Amniotic epithelial cell (primary cell): ENCODE measurements at places on chromosomes 11 and 22.

DNA sequence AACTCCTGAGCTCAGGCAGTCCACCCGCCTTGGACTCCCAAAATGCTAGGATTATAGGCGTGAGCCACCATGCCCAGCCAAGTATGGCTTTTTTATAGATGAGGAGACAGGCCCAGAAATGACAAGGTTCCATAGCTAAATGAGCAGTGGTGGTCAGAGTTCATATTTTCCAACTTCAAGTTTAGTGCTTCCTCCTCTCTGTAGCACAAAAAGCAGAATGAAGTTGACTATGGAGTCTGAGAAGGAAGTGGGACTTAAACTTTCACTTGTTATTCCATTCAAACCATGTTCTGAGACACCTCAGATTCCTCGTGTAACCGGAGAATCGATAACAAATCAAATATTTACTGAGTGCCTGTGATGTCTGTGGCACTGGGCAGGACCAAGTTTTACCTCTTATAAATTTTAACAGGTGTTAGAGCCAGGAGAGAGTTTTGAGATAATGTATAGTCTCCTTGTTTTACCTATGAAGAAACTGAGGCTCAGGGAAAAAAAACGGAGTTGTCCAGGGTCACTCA is 3.0 kb downstream of the LIMK2 start:
- DNase-seq: no peak

- no peak for DNase-seq
Observed at GRCh38 chr11:132671851-132672370, 860.4 kb downstream of the OPCML start.

DNA sequence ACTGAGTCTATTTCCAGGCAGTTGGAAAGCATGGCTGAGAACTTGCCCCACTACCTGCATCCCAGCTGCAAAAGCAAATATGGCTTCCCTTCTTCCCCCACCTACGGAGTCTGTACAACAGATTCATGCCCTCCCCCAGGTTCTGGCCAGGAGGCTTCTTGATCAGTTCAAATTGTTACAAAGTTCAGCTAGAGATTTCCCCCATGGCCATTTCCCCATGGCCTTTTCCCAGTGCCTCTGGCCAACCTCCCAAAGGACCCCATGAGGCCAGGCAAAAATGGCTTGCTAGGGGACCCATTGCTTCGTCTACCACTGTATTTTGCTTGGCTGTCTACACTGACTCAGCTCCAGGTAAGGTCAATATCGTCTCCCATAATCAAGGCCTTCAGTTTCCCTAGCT is 203.3 kb downstream of the DLG2 start:
- no peak for DNase-seq

GRCh38 chr11:109864834-109865547 is 228.2 kb upstream of the ZC3H12C start:
- peak; percentile 92 for DNase-seq

DNA sequence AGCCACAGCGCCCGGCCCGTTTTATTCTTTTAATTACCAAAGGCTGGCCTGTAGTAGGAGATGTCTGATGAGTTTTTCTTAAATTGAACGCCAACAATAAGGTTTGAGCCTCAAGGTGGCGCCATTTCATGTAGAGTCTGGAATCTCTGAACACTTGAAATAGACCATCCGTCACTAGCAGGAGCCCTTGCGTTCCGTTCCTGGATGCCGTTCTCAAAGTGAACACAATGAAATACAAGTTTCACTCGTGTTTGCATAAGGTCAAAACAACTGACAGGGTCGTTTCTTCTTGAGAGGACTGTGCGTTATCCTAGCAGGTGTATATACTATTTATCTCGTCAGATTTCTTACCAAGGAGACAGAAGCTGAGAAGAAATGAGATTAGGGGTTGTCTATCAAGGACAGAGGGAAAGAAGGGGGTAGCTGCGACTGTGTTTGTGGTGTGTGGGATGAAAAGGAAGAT is 18.7 kb upstream of the SCGB1D1 start:
- peak; percentile 75 for DNase-seq

DNA sequence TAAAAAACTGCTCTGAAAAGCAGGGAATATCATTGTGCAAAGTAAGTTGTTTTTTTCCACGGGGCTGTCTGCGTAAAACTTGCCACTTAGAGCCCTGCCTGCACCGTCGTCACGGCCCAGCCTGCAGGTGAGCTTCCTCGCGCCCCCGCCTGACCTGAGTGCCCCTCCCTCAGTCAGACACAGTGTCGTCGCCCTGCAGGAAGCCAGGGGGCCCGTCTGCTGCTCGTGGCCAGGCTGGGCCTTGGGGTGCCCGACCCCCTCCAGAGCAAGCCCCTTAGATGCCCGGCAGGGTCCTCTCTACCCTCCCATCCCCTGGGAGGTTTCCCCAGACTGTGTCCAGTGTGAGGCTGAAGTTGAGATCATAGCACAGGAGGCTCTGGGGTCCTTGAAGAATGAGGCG is 31.6 kb downstream of the SBF1 start:
- DNase-seq: no peak

DNA sequence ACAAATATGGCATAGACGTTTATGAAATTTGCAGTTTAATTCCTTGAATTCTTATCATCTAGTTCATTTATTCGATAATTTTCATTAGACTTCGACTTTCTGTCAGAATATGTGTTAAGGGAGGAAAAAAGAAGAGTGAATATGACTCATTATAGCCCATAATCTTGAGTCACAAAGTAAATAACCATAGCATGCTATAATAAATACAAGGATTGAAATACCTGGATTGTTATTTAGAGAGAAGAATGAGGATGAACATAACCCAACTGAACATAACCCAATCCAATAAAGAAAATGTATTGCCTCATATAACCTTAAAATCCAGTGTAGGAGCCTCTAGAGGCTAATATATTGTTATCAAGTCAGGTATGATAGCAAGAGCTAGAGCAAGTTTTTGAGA is 1858.3 kb upstream of the RAG2 start:
- no peak for DNase-seq

DNA sequence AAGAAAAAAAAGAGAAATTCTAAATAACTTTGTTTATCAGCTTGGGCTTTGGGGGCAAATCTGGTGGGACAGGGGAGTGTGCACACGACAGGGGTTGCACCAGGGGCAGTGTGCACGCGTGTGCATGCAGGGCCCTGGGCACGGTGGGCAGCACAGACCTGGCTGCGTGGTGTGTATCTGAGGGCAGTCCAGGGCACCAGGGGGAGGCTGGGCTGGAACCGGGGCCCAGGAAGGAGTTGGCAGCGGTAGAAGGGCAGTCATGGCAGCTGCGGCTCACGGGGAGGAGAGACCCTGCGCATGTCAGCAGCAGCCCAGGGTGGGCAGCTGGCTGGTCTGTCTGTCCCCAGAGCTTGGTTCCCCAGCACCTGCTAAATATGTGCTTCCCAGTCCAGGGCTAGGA is 4.3 kb downstream of the KRTAP5-5 start:
- no peak for DNase-seq

DNA sequence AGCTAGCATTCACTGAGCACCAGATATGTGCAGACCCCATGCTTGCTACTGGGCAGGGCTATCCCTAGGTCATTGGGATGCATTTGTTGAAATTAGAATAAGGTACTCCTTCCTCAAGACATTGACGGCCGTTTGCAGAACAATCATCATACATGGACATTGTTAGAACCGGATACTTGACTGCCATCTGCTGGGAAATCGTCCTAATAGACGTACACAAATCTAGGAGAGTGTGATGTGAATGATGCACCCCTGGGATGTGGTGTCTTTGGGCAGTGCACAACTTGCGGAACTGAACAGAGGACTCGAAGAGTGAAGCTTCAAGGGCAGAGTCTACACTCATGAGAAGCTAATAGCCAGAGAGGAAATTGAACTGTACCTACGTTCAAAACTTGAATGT is 35.9 kb downstream of the MYO18B start:
- peak; percentile 49 for DNase-seq

GRCh38 chr11:128619540-128620308 is 32.4 kb upstream of the ETS1 start:
- no peak for DNase-seq

DNA sequence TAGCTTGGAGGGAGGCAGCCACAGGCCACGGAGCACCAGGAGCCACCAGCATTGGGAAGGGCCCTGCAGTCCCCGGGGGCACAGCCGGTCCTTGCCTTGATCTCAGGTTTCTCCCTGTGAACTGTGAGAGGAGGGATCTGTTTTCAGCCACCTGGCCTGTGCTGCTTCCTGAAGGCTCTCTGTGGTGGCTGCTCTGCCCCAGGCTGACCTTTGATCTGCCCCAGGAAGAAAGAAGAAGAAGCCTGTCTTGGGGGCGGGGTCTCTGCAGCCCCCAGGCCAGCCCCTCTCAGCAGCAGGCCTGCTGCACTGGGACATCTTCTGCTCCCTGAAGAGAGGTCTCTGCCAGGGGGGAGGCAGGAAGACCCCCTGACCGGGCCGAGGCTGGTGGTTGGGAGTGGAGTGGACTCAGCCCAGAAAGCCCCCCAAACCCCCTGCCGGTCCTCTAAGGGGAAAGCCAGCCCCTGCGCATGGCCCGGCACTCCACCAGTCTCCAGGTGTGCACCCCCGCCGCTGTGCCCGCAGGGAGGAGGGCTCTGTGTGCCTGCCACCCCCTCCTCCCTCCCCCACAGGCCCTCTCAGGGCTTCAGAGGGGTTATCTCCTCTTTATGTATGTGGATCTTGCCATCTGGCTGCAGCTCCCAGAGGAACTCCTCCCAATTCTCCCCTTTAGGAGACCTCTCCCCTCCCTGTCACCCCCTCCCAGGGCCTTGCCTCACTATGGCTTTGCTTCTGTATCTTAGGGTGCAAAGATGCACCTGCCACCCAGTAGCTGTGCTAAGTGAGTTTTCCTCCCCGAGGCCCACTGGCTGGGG is 675.3 kb downstream of the BRD1 start:
- DNase-seq: no peak

DNA sequence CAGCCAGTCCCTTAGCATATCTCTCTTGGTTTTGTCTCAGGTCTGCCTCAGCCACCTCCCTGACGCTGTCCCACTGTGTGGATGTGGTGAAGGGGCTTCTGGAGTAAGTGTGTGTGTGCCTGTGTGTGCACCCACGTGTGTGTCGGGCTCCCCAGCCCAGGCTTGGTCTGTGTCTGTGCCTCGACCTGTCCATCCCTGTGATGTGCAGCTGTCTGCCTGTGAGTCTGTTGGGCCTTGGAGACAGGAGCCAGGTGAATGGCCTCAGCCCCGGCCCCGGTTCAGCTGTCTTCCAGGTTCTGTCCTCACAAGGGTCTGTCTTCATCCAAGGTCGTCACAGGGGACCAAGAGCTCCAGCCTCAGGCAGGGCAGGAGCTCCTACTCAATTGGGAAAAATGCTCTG is 9.8 kb downstream of the ATG16L2 start:
- no peak for DNase-seq

DNA sequence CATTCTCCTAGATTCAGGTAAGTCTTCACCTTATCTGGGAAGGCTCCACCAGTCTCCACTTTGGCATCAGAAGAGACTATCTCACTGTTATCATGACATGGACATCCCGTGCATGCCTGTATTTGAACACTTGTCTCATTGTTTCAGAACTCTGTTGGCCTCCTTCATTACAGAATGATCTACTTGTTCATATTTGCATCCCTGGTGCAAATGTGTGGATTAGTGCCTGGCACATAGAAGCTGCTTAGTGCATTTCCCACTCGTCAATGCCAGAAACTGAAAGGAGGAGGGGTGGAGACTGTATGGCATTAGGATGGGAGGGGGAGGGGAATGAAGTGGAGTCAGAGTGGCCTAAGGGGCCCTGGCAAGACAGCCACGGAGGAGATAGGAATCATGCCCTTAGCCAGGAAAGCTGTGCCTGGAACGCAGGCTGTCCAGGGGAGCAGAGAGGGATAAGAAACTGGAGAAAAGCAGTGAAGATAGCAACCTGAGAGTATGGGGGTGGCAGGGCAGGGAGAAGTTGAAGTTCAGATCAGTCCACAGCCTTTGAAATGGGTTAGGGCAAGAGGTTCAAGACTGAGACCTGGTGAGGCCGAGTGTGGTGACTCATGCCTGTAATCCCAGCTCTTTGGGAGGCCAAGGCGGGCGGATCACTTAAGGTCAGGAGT is 53.8 kb upstream of the CAPRIN1 start:
- DNase-seq: peak; percentile 21

GRCh38 chr11:16169956-16170847 is 186.1 kb downstream of the SOX6 start:
- DNase-seq: no peak

DNA sequence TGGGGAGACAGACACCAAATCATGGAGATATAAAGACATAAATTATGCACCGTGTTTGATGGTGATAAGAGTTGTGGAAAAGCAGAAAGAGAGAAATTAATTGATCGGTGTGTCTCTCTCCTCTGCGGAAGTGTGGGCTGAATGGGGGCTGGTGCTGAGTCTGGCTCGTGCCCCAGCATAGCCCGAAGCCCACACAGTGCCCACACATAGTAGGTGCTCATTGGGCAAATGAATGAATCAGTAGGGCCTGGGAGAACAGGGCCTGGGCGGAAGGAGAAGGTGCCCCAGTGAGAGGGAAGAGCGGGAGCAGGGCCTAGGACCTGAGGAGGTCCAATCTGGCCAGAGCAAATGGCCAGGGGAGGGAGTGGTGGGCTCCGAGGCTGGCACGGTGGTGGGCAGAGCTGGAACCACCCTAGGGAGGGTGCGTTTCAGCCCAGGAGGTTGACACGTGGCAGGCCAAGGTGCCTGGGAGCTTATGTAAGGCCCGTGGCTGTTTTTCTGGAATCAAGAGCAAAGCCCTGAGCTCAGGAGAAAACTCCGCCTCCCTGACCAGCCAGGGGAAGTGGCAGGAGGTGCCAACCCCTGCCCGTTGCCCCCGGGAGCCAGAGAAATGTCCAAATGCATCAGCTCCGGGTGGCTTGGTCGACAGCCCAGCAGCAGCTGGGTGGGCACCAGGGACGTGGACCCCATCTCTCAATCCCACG is 2.1 kb upstream of the CACNA1I start:
- DNase-seq: no peak

DNA sequence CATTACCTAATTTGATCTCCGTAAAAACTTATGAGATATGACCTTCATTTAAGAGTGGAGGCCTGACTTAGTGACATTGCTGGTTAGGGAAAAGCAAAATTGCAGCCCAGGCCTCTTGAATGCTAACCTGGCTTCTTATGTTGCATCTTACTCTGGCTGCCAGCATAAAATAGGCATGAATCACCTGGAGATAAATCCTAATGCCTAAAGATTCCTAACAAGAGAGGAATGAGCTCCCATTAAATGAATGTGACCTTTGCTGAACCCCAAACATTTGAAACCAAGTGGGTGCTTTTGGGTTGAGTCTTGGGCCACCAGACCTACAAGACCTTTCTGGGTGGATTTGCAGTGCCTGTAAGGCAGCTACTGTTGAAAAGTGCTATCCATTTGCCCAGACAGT is 1145.6 kb upstream of the TENM4 start:
- peak; percentile 51 for DNase-seq
